ENCODE measurements at places on chromosomes 12 and 14.

DNA sequence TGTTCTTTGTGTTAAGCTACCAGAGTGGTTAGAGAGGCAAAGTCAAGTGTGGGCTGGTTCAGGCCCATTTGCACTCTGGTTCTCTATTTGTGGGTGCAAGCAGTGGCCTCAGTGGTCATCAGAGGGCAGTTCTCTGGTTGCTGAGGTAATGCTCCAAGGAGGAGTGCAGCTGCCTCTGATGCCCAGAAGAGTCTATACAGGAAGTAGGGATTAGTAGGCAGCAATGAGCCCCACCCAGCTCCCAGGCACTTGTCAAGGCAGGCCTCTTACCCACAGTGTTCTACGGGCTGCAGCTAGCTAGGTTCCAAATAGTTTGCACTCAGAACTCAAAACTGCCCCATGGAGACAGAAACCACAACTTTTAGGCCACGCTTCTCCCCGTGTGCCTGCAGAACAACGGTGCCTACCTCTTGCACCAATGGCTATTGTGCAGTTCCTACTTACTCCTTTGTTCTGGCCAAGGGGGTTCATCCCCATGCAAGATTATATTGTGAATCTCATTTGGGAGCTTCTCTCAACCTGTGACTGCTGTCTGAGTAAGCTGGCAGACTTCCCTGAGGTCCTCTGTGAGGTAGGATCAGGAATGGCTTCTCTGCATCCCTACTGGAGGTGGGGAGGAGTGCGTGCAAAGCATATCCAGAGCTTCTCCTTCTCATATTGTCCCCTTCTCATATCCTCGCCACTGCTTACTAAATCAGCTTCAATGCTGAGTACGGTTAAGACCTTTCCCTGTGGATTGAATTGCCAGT lies 410.3 kb upstream of the LMO3 start:
- no peak for DNase-seq

GRCh38 chr14:92524602-92525185 lies 11.1 kb downstream of the RIN3 start:
- DNase-seq, result no peak

DNA sequence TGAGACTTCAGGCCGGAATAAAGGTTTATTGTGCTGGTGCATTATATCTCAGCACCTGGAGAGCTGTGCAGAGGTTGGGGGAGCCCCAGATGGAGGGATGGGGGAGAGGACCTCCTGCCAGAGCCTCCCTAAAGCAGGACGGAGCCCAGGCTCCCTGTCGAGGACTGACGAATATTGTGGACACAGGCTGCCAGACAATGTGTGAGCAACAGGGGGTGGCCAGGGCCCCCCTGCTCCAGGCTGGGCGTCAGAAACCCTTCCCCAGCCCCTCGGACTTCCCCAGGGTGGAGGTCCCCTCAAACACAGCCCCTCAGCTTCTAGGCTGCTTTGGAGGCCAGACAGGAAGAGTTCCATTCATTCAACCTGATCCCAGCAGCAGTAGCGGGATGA lies 8.0 kb downstream of the TMEM119 start:
- DNase-seq, result no peak

DNA sequence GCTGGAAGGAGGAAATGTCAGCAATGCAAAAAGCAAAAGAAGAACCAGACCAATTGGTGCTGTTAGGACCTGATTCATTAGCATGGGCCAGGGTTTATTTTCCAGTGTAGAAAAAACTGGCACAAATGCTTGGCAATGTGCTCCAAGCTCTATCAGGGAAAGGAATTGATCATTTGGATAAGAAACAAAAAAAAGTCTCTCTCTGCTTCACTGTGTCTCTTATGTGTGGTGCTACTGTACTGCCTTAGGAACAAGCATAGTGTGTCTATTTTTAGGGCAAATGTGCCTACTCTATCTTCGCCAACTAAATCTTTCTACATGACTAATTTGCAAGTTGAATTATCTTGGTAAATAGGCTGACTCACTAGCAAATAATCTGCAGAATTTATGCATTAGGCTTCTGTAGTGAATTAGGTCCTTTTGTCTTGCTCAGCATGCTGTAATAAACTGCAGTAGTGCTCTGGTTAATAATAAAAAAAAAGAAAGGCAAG lies 236.7 kb downstream of the MDGA2 start:
- DNase-seq, result no peak

DNA sequence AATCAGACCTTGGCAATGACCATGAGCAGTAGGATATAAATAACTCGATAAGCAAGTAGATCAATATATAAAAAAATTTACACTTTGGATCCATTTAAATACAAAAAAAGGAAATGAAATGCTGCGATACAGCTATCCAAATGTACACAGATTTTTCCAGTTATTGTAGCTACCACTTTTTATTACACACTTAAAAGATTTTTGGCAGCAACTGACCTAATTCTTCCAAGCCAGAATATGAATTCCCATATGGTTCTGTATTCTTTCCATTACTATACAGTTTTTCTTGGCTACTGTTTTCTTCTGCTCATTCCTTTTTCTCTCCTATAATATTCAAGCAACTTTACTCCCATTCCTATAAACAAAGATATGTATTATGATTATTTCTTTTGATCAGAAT lies 52.2 kb downstream of the TMTC1 start:
- no peak for DNase-seq
